Hepatocyte (in vitro differentiated cells): ENCODE measurements at places on chromosomes 13 and 19. TPM values are rescaled to one million over a fixed set of nuclear protein-coding genes. Genes with fewer than 3 reads are reported as not detected.

DNA sequence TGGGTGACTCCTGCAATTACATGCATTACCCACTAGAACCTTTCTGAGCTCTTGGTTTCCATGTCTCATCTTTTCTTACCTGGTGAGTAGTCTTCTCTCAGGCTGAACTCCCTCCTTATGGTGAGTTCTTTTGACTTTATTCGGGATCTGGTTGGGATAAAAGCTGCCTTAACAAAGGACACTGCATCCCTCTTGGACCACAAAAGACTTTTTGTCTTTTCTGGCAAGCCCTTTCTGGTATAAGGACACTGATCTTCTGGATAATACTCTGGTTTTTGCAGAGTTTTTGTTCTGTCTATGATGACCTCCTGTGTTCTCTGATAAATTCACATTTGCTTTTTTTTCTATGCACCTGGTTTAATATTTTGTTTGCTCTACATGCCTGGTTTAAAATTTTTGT, 66.7 kb downstream of the SLITRK1 start:
- no peak for DNase-seq

- DNase-seq: no peak
Measured at GRCh38 chr13:99626461-99627082, 125.3 kb downstream of the TM9SF2 start.

DNA sequence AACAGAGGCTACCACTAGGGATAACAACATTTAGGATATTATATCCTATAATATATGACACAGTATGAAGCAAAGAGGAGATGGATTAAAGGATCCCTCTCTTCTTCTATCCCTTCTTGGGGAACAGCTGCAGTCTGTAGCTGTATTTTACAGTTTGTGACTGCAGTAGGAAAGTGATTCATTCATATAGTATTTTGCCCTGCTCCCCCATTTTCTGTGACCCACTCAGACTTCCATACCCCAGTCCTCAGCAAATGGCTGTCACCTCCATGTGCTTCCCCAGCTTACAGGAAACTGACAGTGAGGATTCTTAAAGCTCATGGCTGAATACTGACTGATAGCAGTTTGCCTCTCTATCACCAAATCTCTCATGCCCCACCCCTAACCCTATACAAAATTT, 27.5 kb downstream of the MICU2 start:
- no peak for DNase-seq

GRCh38 chr19:7083076-7083956, 13.8 kb downstream of the ZNF557 start:
- DNase-seq: no peak

GRCh38 chr13:64480672-64481071, 2749.5 kb downstream of the PCDH9 start:
- DNase-seq: no peak

DNA sequence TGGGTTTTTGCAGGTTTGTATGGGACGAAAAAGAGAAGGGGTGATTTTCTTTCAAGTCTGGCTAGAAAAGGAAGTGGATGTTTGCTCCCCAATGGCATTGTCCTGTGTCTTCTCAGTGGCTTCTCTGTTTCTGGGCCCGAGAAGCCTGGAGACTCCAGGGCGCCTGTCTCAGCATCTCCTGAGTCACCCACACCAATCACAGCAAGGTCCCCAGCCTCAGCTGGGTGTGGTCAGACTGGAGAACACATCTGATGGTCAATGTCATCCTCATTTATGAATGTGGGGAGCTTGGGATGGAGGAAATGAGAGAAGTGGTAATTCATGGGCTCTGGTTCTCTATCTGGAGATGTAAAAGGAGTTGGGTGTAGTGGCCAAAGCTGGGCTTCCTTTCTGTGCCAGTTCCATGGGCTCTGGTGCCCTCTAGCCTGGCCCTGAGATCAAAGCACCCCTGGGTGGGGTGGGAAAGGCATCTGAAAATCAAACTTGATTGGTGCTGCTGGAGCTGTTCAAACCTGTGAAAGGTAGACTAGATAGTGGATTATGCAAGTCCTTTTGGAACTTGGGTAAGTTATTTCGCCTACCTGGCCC, 13.4 kb downstream of the RASL11A start:
- no peak for DNase-seq

DNA sequence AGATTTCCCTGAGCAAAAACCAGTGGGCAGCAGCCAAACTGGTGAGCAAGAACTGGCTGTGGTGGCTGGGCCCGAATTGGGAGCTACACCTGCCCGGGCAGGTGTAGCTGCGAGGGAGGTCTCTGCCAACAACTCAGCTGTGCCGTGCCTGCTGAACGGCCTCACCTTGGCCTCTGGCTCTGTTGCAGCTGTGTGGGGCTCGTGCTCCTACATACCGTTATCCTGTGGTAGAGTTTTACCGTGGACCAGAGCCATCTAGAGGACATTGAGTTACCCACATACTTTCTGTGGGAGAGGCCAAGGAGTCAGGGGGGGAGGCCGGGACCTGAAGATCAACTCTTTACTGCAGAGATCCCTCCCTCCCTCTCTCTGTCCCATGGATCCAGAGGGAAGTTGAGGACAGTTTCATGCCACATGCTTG, 113.2 kb downstream of the TM9SF2 start:
- DNase-seq: peak; percentile 42

- no peak for DNase-seq
Measured at GRCh38 chr19:5145521-5146511, 176.9 kb downstream of the KDM4B start.

DNA sequence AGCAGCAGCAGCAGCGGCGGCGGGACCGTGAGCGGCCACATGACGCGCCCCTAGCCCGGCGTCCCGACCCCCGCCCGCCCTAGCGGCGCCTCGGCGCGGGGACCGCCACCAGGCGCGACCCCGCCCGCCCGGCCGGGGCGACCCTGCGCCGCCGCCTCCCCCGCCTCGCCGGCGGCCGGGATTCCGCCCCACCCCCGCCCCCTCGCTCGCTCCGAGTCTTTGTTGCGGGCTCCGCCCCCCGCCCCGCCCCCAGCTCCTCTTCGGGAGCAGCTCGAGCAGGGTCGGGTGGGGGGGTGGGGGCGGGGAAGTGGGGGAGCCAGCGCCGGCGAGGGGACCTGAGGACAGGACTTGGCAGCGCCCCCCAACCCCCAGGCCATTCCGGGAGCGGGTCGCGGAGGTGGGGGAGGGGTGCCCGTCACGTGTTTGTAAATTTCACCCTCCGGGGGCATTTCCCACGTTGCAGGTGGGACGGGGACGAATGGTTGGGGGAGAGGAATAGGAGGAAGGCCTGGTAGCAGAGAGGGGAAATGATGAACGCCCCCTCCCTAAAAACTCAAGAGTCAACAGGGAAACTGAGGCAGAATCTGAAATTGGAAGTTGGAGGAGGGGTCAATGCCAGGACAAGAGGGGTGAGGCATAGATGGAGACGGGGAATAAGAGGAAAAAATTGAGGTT, at the start of gene OLFM2:
TSS of gene OLFM2 (minus strand) at position 190 of the 675 bp plus-strand sequence. CDS start at position 41, 149 bp downstream.
- peak; percentile 76 for DNase-seq

Gene LGALS7B
- 0.64 TPM in 1 of 2 replicates, not detected in the other for total RNA-seq

Gene ZNF575
- total RNA-seq: 0.84 TPM in 1 of 2 replicates, not detected in the other

Gene NDFIP2
- 72.8 and 80.2 TPM in 2 replicates for total RNA-seq
